Astrocyte of the cerebellum (primary cell): ENCODE measurements at places on chromosomes 3 and 15.

DNA sequence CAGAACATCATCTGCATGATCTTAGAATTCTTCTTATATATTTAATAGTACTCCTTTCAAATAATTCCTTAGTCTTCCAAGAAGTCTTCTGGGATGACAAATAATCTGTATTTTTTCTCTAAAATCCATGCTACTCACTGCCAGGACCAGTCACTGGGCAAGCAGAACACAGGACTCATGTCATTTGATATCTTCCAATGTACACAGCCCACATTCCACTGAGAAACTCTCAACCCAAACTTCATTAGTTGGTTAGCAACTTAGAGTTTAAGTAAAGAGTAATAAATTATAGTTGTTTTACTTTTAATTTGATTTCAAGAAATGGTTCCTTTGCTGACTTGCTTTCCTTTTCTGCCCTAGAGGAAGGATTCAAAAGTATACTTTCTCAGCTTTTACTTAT lies 317.0 kb downstream of the VGLL3 start:
- DNase-seq, result no peak

GRCh38 chr3:35965908-35966307 lies 326.6 kb downstream of the ARPP21 start:
- DNase-seq, result peak; percentile 40

- no peak for DNase-seq
Observed at GRCh38 chr3:45210308-45211041, 15.6 kb downstream of the TMEM158 start.

GRCh38 chr3:134579141-134579665 lies 71.6 kb downstream of the KY start:
- no peak for DNase-seq

- no peak for DNase-seq
Observed at GRCh38 chr3:191783024-191783423, 322.1 kb downstream of the PYDC2 start.

GRCh38 chr3:196192524-196193051 lies 18.6 kb downstream of the ZDHHC19 start:
- no peak for DNase-seq

DNA sequence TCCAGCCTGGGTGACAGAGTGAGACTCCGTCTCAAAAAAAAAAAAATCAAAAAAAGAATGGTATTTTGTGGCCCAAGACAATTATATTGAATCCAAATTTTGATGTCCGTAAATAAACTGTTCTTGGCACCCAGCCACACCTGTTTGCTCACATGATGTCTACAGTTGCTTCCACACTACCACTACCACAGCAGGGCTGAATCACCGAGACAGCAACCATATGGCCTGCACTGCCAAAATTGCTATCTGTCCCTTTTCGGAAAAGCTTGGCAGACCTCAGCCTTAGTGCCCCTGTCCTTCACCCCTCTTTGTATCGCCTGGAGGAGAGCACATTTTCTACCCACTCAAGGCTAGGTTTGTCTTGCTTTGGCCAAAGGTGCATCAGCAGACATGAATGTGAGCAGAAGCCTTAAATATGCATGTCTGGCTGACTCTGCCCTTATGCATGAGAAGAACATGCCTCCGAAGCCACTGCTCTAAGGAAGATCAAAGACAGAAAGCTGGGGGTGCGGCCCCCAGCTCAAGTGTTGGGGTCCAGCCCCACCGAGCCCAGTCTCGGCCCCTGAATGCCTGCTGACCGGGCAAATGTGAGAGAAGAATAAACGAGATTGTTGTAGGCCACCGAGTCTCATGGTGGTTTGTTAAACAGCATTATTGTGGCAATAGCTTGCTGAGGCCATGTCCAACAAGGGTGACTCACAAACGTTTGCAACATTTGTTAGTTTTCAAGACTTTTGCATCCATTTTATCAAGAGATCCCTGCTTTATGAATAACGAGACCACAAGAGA lies 108.1 kb downstream of the TPRA1 start:
- no peak for DNase-seq

DNA sequence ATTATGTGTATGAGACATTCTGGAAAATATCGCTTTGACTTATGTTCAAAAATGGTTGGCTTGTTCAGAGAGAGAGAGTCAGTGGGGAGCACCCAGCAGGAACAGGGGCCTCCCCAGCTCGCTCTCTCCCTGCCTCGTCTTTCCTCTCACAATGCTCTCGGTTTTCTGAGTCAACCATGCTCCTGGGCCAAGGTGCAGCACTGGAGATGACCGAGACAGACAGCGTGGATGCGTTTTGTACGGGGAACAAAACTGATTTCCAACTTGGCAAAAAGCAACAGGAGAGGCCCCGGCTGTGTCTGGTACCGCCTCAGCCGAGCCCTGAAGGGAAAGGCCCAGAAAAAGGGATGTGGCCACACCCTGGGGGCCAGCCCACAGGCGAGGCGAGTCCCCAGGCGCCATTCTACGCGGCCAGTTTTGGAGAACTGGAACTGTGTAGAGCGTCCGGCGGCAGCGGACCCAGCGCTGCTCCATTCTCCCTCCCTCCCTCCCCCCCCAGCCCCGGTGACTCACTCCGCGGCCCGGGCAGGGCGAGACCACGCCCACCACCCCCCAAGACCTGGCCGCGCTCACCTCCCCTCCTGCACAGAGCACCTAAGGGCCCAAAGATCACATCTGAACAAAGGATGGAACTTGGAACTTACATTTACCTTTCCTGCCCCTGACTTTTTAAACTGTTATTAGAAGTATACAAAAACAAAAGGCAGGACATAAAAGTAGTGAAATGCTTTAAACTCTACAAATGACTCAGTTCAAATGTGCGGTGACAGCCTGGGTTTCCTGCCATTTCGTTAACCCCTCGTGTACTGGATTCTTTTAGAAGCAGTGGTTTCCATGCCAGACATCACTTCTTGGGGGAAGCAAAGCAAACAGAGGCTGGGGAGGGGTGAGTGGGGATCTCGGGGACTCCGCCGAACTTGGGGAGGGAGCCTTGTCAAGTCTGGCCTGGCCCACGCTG lies 12.7 kb downstream of the ATP10A start:
- DNase-seq, result peak; percentile 32

- no peak for DNase-seq
Observed at GRCh38 chr3:53040351-53040820, 5.5 kb downstream of the SFMBT1 start.

DNA sequence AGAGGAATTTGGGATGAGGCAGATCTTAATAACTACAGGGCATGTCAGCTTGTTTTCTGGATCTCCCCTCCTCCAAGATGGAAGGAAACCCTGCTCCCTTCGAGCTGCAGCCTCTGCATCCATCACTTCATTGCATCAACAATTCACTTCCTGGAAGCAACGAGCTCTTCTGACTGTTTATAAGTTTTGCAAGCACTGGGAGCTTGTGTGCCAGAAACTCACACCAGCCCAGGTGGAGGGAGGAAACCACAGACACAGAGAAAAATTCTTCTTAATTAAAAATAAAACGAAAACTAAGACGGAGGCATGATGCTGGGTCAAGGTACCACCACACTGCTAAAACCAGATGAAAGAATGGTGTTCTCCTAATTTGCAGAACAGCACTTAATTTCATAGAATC lies 10.6 kb downstream of the LRIG1 start:
- no peak for DNase-seq

DNA sequence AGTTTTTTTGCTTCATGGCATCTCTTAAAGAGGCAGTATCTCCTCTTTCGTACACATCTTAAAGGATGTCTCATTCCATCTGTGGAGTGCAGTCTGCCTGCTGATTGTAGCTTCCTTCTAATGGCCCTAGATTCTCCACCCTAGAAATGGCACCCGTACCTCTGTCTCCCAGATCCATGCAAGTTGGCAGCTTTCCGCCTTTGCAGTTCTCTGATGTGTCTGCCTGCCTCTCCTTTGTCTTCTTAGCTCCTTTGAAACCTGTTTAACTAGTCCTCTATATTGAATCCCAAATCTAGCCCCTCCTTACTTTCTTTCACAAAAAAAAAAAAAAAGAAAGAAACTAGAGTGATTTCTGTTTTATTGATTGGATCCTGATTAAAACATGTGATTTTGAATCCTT lies 1025.0 kb downstream of the ZPLD1 start:
- DNase-seq, result no peak

- no peak for DNase-seq
Observed at GRCh38 chr3:61780016-61780415, 218.6 kb downstream of the PTPRG start.

GRCh38 chr15:67120839-67121643 lies 55.6 kb downstream of the SMAD3 start:
- DNase-seq, result peak; percentile 73
